ENCODE measurements at places on chromosomes 11 and 22.

- no peak for DNase-seq
These were observed 24.8 kb upstream of the MYOD1 start for GRCh38 chr11:17694494-17695110.

DNA sequence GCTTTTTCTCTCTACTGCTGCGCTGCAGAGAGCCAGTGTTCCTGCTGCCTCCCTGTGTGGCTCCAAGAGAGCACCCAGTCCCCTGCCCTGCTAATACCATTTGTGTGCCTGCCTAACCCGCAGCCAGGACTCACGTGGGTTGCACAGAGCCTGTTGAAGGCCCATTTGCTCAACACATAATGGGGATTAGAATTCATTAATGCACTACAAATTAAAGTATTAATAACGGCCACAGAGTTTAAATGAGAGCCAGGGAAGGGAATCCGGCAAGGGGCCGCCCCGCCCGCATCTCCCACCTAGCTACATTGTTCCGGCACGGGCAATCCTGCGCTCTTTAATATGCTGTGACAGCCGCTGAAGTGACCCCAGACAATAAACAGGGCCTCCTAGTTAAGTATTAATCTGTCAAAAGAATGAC, 211.3 kb downstream of the NXPE2 start:
- no peak for DNase-seq

- no peak for DNase-seq
These were observed 18.1 kb downstream of the CECR2 start for GRCh38 chr22:17387356-17387755.

DNA sequence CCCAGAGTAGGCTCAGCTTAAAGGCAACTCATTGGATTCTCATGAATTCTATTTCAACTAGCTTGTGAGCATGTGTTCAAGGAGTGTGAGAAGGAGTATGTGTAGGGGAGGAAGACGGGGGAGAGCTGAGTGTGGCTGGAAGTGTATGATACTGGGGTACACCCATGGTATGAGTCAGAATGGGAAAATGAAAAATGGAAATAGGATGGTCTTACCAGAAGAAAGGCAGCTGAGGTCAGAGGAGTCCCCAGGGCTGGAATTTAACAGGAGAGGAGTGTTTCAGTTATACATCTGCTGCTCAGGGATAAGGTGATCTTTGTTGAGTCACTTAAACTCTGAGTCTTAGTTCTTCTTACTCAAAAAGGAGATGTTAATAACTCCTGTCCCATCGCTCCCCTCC, 6.7 kb upstream of the ADAMTS15 start:
- no peak for DNase-seq

GRCh38 chr22:35307892-35308291, 8.2 kb downstream of the TOM1 start:
- DNase-seq = no peak

DNA sequence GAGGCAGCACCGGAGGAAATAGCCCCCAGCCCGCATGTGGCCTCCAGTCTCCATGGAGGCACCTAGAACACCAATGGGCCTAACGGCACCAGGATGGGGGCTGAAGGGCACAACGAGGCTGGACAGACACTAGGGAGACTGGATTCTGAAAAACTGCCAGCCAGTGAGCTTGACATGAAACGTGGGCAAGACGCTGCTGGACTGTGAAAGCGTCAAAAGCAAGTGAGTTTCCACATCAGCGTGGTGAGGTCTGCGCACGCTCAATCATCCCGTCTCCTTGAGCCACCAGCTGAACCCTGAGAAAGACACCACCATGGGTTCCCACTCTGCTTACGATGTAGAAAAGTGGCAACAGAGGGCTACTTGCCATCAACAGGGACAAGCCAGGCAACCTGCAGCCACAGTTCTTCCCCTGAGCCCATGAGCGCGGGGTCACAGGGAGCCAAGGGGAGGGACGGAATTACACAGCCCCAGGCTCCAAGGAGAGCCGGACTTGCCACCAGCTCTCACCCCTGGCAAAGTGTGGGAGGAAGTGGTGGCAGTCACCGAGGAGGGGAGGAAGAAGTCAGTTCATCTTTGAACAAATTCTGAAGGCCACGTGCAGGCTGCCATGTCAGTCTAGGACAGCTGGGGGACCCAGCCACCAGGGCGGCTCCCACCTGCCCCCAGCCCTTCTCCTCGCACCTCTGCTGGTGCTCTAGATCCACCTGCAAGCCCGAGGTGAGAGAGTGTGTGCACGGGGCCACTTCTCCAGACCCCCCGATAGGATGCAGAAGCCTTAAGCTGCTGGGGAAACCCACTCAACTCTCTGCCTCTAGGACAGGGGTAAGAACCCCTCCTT, 131.1 kb downstream of the MPPED1 start:
- DNase-seq = no peak

GRCh38 chr11:12543596-12544415, 130.4 kb upstream of the TEAD1 start:
- no peak for DNase-seq

DNA sequence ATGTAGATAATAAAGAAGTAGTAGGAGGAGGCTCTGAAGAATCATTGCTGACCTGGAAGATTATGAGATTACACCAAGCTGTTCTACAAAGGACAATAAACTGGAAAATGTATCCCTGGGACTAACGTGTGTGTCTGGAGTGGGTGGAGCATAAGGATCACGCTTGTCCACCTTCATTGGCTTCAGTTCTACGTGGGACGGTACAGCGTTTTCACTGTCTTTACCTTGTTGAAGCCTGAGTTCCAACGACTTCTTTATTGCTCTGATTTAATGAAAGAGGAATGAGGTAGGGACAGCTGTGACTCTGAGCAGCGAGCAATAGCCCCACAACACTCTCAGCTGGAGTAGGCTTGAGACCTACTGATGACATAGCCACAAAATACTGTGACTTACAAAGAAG, 87.0 kb downstream of the ARHGAP42 start:
- no peak for DNase-seq

- DNase-seq = no peak
These were observed 106.1 kb downstream of the CTTN start for GRCh38 chr11:70504246-70505020.

DNA sequence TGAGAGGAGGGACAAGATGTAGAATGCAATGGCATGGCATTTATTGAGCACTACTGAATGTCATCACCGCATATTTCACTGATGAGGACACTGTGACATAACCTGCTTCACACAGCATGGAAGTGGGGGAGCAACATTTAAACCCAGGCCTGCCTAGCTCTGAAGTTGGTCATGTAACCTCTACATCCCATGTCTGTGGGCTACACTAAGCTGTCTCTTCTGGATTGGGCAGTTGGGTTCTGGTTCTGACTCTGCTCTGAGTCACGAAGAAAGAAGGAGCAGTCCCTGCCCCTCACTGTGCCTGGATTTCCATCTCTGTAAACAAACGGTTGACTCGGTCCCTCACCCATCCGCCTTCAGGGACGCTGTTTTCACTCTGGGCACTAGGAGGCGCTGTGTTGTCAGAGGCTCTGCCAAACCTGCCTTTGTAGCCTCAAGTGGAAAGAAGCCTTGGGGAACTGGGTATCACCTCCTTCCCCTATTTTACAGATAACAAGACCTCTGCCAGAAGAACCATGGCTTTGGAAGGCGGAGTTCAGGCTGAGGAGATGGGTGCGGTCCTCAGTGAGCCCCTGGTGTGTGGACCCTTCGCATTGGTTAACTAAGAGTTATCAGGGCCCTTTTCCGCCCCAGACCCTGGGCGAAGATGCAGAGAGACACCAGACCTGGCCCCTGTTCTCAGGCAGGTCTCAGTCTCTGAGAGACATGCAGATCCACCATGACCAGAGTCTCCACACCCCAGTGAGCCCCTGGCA, 12.7 kb upstream of the ARHGEF17 start:
- DNase-seq = peak; percentile 67

- DNase-seq = no peak
These were observed 12.5 kb downstream of the IL17REL start for GRCh38 chr22:49999946-50000586.

DNA sequence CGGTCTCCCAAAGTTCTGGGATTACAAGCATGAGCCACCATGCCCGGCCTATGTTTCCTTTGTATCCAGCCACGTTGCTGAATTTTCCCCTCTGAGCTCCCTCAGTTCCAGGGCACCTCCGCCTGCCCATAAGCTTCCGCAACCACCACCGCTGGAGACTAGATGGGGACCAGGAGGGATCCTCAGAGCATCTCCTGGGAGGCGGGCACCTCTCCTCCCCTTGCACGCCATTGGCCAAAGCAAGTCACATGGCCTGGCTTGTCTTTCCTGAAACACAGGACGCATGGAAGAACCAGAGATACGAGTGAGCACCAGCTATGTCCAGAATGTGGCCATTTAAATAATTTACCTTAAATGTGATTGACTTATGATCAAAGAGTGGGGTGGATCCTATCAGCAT, 388.3 kb downstream of the BRD1 start:
- no peak for DNase-seq

GRCh38 chr11:696955-697491, 1.4 kb downstream of the TMEM80 start:
- no peak for DNase-seq

DNA sequence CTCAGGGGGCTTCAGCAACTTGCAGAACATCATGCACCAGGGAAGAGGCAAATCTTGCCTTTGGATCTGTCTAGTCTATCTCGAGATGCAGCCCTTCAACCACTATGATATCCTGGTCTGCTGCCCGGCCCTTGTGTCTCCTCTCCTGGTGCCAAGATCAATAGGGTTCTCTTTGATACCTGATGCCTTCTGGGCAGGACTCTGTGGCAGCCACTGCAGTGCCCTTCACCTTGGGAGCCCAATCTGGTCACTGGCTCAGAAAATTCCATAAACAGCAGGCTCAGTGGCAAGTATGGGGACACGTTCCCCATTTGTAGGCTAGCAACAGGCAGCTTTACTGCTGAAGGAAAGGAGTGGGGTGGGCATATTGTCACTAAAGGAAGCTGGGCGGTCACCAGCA, 23.4 kb downstream of the SYN3 start:
- no peak for DNase-seq

- DNase-seq = no peak
These were observed 77.1 kb upstream of the FIBIN start for GRCh38 chr11:26916805-26917204.

DNA sequence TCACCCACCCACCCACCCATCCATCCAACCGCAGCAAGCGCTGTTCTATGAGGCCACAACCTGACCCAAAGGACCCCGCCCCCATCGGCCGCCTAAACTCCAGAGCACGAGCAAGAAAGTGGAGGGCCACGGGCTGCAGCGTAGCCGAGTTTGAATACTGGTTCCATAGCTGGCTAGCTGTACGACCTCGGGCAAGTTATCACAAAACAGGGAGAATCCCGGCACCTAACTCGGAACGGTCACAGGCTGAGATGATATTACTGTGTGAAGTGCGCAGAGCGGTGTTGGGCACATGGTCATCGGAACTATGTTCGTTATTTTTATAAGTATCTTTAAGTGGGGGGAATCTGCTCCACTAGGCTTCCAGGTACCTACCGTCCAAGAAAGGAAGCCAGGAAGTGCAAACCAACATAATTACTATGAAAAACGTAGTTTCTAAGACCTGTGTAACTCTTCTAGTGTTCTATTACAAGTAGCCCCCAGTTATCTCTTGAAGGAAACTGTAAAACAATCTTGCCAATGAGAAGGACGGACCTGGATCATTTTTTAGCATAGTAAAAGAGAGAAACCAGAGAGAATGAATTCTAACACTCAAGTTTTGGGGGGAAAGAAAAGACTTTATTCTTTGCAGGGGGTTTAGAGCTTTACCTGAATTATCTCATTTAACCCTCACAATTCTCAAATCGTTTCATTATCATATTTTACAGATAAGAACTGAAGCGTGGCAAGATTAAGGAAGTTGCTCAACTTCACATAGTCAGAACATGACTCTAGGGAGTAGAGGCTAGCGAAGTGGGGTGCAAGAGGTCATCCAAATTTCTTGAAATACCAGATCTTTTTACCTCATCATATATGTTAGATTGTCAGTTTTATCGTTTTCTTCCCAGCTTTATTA, 663 bp upstream of the BUD13 start:
- DNase-seq = no peak

DNA sequence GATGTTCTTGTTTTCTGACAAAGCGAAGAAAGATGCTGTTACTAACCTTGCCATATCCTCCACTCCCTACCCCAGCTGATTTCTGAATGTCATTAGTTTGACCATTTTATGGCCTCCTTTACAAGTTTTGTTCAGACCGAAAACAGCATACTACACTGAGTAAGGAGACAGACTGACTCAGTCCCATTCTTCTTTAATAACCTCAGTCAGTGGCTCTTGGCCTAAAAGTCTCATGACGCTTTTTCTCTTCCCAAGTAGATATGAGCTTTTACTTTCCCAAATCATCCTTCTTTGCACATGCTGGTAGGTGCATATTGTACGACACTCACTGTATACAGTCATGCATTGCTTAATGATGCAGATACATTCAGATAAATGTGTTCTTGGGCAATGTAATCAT, 8.0 kb upstream of the FIBIN start:
- no peak for DNase-seq

DNA sequence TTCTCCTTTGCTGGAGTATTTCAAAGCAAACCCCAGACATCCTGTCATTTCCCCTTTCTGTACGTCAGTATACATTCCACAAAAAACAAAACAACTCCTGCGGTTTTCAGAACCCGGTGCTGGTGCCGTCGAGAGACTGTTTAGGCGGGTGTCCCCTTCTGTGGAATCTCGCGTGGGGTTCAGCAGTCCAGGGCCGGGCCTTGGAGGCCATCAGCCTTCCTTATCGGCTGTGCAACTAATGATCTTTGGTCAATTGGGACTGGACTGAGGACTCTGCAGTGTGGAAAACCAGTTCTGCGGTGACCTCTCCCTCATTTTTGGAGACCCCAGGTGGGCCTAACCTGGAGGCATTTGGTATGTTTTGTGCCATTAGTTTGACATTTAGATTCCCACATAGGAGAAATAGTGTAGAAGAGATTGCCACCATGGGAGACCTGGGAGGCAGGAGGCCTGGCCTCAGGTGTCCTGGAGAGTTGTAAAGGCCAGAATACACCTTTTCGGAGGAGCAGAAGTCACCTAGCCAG, 84.4 kb downstream of the TBC1D22A start:
- DNase-seq = no peak
